NB4 (cell line): ENCODE measurements at places on chromosomes 7 and 10.

DNA sequence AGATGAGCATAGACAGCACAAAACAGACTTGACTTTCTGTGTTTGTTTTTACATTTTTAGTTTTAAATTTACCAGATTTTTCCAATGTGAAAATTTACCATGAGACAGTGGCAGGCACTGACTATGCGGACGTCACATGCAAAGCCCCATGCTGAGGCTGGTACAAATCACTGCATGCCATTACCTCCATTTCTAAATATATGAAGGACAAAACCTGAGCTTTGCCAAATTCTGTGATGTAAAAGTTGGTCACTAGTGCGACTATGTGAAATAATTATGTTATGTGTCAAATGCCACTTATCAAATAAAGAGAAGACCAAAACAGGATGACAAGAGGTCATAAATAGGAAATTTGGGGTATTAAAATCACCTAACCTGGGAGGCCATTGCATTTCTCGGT lies 22.1 kb downstream of the NRAP start:
- DNase-seq, result no peak

DNA sequence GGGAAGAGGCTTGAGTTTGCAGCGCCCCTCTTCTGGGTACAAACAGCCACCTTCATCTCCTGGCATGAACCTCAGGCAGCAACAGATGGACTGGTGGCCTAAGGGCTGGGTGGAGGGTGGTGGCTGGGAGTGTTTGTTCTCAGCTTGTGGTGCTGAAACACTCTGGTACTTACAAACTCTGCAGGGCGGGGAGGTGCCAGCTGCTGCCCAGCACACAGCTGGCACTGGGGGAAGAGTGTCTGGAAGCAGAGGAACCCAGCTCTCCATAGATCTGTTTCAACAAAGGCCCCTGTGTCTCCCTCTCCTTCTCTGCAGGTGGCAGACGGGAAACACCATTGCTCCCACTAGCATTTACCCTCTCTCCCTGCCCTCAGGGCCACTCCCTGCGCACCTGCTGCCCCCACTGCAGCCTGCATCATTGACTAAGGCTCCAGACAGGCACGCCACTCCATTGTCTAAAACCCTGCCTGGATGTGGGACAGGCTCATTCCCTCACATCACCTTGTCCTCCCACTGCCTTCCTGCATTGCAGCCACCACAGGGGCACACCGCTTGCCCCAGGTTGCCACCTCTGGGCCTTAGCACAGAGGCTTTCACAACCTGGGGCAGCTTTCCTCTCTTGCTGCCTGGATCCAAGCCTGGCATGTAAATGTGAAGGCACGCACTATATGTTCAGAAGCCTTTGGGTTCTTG lies 6.5 kb downstream of the ARHGAP22 start:
- no peak for DNase-seq

DNA sequence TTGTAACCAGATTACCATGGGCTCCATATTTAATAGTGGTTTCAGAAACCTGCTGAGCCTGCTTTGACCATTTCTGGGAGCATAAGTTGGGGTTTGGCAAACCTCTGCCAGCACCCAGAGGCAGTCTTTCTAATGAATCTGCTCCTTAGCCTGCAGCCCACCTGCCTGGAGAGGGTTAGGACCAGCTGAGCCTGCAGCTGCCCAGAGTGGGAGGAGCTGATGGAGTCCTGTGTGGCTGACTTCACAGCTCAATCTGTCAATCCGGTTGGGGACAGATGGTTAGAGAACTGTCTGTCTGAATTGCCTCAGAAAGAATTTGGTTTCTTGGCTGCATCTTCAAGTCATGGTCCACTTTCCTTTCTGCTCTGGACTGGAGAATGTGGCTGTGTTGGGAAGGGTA lies 444.6 kb downstream of the NRG3 start:
- no peak for DNase-seq

DNA sequence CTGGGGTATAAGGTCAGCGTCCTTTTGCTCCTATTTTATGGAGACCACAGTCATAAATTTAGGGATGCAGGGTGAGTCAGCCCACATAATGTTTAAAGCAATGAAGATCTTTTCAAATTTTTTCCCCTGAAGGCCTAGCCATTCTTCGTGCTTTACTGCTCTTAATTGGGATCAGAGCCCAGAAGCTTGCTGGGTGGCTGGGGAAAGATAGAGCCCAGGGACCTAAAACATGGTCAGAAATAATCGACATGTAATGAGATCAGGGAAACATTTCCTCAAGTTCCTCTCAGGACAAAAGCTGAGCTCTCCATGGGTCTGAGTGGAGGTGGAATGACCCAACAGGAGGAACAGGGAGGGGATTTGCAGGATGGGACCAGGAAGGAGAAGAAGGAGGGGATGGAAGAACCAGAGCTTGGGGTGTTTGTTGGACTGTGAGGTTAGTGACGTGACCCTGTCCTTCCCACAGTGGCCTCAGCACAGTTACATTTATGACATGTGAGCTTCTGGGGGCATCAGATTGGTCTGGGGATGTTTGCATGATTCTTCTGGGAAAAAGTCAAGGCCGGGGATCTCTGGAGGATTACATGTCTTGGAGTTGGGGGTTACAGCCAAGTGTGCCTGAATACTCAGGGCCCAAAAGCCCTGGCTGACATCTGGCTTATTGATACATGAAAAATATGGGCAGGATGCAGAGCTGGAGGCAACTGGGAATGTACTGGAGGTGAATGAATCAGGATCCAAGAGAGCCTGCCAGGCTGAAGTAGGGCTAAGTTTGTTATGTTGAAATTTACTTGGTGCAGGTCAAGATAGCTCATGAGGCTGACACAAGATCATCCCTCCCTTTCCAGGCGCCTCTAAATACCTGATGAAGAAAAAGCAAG lies 477.9 kb downstream of the RPS24 start:
- no peak for DNase-seq
